ENCODE measurements at places on chromosomes 4 and X.
A peak's percentile ranks its signal among the peaks of the same experiment; 100 is the strongest.

GRCh38 chr4:98673978-98674377, 15.6 kb upstream of the TSPAN5 start:
- no peak for DNase-seq

DNA sequence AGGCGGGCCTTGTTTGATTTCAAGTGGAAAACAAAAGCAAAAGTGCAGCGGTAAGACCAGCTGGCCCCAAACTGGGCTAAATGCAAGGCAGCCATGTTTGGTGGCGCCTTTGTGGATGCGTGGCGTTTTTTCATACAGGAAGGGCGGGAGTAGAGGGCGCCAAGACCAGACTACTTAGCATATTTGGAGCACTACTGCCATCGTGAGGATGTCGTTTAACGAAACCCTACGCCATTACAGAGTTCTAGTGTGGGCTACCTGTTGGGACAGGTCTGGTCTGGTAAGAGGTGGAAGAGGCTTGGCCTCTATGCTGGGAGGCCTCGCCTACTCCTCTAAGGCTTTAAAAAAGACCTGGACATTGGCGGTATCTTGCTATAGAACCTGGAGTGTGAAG, 230.7 kb upstream of the STK26 start:
- DNase-seq: no peak

DNA sequence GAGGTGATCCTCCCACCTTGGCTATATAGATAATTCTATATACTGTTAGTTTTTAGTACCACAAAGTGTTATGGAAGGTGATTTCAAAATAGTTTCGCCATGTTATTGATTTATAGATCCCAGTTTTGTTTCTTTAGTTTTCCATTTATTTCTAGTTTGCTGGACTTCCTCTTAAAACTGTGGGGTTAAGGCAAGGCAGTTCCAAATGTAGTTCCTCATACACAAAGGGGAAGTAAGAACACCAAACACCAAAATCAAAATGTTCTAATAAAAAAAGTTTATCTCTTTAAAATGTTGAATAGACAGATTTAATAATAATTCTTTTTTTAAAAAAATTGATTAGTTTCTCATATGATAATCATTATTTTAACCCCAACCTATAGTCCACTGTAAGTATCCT, 6.8 kb upstream of the CISD2 start:
- DNase-seq: no peak

GRCh38 chr4:16029262-16029661, 54.6 kb downstream of the PROM1 start:
- no peak for DNase-seq

- DNase-seq: no peak
Observed at GRCh38 chrX:123087326-123087725, 96.8 kb upstream of the GRIA3 start.

- no peak for DNase-seq
Observed at GRCh38 chrX:132483488-132483887, 5.3 kb downstream of the MBNL3 start.

- peak; percentile 7 for DNase-seq
Observed at GRCh38 chr4:1866189-1866661, 5.0 kb upstream of the NSD2 start.

DNA sequence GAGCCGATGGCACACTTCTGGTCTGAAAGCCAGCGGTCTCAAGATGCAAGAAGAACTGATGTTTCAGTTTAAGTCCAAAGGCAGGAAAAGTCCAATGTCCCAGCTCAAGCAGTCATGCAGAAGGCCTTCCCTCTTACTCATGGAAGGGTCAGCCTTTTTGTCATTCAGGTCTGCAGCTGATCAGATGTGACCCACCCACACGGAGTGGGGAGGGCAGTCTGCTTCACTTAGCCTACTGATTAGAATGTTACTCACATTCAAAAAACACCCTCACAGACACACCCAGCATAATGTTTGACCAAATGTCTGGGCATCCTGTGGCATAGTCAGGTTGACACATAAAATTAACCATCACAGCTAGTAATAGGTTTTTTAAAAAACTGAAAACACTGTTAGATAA, 6.6 kb downstream of the HCCS start:
- no peak for DNase-seq

All from hepatocyte (in vitro differentiated cells).